ENCODE measurements at places on chromosomes 4 and X.

- DNase-seq: peak; percentile 26
These were observed 46.7 kb downstream of the ARL9 start for GRCh38 chr4:56552273-56552672.

DNA sequence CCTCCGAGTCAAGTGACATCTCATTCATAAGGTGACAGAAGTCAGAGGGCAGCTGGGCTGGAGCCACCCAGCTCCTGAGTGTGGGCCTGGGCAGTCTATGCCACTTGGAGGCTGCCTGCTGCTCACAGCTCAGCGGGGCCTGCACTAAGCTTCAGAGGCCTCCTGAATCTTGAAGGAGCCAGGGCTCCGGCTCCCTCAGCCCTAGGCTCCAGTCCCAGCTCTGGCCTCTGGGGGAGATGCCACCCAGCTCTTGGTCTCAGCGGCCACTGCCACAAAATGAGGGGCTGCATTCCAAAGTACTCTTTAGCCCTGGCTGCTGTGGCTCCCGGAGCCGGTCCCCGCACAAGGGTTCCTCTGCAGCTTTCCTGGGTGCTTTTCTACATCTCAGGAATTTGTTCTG, 32.7 kb upstream of the PSAPL1 start:
- no peak for DNase-seq

DNA sequence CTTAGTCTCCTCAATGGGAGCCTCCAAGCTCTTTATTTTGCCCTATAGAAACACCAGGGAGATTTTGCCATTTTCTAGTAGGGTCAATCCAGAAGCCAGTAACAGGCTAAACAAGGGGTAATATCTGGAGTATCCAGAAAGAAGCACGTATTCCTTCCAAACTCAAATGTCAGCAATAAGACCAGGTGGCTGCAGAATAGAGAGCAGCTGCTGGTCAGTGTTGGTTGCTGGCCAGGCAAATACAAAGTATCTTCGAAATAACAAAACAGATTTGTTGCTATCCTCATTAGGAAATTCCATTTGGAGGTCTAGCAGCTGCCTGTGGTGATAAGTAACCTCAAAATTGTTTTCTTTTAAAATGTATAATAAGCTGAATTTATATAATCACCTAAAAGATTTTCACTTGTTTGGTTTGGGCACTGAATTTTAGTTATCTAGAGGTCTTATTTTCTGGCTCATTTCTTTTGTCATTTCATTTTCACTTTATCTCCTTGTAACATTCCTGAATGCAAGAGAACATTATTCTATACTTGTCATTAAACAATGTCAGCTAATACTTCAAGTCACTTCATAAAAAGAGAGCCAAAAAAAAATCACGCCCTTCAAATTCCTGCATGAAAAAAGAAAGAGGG, 320.6 kb downstream of the DTHD1 start:
- DNase-seq: no peak

GRCh38 chrX:103503853-103504207, 15.5 kb downstream of the RAB40A start:
- DNase-seq: no peak

- DNase-seq: no peak
These were observed 24.0 kb upstream of the SMIM14 start for GRCh38 chr4:39662683-39663082.

DNA sequence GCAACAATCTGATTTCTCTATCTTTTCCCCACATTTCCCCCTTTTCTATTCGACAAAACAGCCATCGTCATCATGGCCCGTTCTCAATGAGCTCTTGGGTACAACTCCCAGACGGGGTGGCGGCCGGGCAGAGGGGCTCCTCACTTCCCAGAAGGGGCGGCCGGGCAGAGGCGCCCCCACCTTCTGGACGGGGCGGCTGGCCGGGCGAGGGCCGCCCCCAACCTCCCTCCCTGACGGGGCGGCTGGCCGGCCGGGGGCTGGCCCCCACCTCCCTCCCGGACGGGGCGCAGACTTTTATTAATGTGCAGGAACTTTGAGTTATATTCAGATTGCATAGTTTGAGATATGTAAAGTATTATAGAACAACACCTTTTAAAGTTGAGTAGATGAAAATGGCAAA, 64.4 kb upstream of the HPGD start:
- no peak for DNase-seq
